HuH-7 (cell line): ENCODE measurements at places on chromosomes 1 and 21.

DNA sequence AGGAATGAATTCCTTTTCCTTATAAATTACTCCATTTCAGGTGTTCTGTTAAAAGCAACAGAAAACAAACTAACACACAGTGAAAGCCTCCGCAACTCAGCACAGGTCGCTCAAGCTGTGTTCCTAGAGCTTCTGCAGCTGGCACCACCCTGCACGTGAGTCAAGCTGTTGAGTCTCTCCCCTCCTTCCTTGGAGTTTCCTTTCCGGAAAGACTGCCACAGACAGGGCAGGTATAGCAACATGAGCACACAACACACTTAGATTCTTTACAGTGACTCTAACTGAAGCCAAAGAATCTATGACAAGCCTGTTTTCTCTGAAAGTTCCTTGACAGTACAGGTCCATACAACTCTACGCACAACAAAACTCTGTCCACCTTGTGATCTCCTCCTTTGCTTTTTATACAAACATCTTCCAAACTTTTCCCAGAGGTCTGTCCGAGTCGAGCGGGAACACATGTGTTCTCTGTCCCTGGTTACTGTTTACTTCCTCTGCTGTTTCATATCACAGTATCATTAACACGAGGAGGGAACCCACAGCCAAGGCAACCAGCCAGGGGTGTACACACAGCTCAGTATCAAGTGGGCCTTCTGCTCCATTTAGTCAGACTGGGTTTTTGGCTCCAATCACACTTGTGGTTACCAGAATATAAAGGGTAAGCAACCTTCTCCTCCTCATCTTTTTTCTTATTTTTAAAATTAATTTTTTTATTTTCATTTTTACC lies 38.7 kb upstream of the DESI2 start:
- no peak for DNase-seq

- no peak for DNase-seq
These were observed 426.1 kb downstream of the NUF2 start for GRCh38 chr1:163747855-163748254.

DNA sequence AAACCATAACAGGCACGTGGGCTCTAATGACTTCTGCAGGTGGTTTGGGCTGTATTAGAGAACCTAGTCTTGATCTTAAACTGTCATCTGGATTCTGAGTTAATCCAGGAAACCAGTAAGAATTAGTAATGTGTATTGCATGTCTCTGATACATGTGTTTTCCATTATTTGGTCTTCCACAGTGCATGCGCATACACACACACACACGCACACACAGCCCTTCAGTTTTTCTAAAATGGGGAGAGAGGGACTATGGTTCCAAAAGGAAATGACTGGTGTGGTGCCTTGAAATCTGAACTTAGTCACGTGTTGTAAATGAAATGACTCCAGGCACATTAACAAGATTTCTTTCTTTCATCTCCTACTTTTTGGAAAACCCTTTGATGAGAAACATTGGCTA lies 67.6 kb downstream of the OLFML2B start:
- no peak for DNase-seq

DNA sequence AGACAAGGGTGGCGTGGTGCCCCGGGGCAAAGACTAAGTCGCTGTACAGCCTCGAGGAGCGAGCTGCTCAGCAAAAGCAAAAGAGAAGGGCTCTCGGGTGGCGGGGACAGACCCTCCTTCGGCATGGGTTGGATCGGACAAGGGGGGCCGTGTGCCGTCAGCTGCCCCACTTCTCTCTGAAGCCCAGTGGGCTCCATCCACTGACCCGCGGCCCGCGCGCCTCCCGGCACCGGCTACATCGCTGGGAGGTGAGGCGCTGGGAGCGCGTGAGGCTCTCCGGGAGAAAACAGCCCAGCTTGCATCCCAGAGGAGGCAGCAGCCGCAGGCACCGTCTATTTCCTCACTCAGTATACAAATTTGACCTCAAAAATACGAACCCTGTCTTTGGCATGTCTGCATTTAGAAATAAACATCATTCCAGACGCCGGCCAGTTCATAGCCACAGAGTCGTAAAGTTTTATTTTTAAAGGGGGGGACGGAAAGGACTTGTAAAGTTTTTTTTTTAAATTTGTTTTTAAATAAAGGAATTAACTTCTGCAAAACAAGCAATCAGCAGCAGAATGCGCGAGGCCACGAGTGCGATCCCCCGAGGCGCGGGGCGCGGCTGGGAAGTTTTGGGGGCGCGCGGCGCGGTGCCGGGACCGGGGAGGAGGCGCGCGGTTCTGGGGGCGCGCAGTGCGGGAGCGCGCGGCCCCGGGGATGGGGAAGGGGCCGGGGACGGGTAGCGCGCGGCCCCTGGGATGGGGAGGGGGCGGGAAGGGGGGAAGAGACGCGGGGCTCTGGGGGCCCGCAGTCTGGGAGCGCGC lies 689 bp upstream of the GPR137B start:
- peak; percentile 66 for DNase-seq

- DNase-seq = no peak
These were observed 756 bp upstream of the RBM34 start for GRCh38 chr1:235161685-235162327.
